GM12892 (cell line): ENCODE measurements at places on chromosomes 1 and 21.

GRCh38 chr1:156102633-156103511, 11.6 kb upstream of the LMNA start:
- no peak for DNase-seq

DNA sequence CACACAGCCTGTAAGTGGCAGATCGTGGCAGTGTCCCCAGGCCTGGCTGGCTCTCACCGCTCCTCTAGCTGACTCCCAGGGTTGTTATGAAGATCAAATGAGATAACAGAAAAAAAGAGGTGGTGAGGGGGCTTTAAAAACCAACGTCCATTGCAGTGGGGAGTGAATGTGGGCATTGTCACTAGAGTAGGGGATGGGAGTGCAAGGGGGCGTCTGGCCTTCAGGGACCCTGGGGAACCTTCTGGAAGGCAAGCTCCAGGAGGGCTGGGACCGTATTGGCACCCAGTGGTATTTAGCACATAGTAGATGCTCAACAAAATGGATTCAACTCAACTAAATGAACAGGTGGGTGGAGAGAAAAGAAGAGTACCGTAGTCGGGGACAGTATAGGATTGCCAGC, 3.4 kb downstream of the PLA2G2D start:
- no peak for DNase-seq

DNA sequence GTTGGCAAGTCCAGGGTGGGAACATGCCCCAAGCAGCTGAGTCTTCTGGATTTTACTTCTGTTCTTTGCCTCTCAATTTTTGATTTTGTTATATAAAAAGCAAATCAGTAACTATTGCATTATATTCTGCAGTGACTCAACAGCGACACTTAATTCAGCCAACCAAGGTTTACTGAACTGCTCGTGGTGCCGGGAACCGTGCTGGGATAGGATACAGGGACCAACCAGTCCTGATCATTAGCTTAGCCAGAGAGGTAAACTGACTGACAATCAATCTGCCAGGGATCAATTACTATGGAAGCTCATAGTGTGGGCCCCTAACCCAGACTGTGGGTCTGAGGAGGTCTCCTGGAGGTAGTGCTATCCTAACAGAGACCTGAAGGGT, 68.4 kb upstream of the ZNF281 start:
- DNase-seq = no peak

DNA sequence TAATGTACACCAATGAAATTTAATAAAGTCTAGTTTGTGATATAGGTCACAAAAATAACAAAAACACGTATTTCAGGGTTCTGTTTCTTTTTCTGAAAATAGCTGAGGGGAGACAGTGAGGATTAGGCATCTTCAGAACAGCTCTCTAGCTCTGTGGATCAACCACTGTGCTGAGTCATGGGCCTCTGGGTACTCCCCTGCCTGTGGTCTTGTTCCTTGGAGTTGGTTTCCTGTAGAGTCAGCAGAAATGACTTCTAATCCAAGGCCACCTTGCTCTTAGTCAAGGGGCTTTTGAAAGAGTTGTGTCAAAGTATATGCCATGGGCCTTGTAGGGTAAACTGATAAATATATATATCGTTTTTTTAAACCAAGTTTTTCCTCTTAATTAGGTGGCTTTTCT, 141.8 kb upstream of the ZRANB2 start:
- DNase-seq = no peak

GRCh38 chr1:29394521-29395225, 158.4 kb downstream of the PTPRU start:
- DNase-seq = no peak

- no peak for DNase-seq
These were observed 17.4 kb downstream of the DYNLT5 start for GRCh38 chr1:66769512-66770229.

GRCh38 chr1:96357141-96357765, 364.3 kb upstream of the PTBP2 start:
- no peak for DNase-seq

- peak; percentile 37 for DNase-seq
These were observed 41.6 kb downstream of the LAMC2 start for GRCh38 chr1:183227422-183228346.

- no peak for DNase-seq
These were observed 192.3 kb downstream of the PRDM16 start for GRCh38 chr1:3261007-3261968.

- DNase-seq = no peak
These were observed 60.8 kb downstream of the FAM163A start for GRCh38 chr1:179803918-179804317.

DNA sequence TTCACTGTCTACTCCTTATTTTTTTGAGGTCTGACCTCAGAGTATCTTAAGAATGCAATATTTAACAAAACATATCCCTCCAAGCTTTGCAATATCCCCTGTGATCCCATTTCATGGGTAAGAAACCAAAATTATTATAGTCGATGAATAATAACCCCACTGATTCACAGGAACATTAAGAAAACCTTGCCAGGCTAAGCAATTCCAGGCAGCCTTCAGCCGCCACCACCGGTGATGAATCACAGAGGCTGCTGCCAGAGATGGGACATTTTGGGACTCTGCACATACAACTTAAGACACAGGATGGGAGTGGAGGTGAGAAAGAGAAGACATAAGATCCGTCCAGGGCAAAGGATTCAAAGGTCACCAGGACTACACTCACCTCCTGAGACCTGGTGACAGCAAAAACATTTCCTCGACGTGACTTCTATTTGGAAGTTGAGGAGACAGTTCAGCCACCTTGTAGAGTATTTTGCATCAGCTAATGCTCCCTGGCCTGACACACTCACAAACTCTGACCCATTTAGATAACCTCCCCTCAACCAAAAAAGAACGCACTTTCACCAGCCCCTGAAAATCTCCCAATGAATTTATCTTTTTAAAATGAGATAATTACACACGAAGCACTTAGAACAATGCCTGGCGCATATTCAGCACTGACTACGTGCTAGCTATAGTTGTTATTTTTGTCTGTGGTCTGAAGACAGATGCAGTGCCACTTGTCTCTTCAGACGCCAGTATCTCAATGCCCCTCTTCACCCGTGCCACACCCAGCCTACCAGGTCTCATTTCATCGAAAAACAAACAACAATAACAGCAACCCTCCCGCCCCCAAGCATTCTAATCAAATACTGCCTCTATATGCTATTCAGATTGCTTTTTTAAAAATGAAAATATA, 17.8 kb upstream of the OVAAL start:
- DNase-seq = no peak

GRCh38 chr1:202709276-202710041, 795 bp downstream of the SYT2 start:
- no peak for DNase-seq

GRCh38 chr21:46273341-46273740, 12.1 kb downstream of the MCM3AP start:
- no peak for DNase-seq
